CD8-positive, alpha-beta T cell (primary cell): ENCODE measurements at places on chromosomes 1 and 21.

DNA sequence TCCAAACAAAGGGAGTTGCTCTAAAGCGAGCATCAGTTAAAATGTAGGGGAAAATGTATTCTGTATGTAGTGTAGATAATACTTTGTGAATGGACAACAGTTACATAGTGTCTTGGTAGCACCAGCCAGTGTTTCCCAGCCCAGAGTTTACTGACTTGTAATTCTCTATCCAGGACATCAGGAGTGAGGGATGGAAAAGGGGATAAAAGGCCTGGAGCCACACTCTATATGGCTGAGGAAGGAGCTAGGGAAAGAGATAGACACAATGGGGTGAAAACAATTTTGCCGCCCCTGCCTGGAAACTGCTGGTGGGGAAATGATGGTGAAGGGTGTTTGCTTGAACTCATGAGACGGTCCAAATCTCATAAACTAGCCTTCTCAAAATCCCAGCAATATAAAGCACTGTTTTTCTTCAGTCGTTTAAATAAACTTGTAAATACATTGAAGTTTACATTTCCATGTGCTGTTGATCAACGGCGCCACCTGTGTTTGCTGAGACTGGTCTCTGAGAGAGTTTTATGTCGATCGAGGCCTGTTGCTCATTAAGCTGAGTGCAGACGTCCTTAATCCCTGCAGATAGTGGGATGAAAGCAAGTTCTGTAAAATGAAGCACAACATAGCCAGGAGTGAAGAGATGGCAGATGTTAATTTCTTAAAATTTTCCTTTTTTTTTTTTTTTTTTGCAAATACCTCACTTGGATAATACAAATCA is 27.9 kb upstream of the AGO1 start:
- no peak for DNase-seq

DNA sequence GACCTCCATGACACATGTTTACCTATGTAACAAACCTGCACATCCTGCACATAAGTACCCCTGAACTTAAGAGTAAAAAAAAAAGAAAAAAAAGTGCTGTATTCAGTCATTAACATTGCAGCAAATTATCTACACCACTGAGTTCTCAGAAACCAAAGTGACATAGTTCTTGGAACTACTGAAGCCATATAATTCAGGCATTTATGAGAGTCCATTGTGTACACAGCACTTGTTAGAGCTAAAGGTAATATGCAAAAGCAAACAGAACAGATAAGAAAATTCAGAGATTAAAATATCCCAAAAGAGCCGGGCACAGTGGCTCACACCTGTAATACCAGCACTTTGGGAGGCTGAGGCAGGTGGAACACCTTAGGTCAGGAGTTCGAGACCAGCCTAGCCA is 38.0 kb downstream of the F5 start:
- no peak for DNase-seq

DNA sequence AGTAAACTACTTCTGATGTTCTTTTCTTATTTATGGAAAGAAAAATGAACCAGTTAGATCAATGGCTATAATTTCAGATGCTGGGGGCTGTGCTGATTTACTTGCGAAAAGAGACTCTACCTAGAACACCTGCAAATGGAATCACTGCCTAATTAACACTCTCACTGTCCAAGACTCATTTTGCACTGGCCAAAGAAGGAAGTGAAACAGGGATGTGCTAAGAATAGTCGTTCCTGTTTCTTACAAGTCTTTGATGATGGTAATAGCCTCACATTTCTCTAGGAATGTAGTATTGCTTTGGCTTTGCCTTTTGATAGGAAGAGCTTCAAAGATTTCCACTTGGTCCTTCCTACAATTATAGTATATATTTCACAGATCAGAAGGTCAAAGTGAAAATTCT is 12.7 kb upstream of the TSNAX start:
- DNase-seq: no peak

- DNase-seq: no peak
These were observed 51.3 kb downstream of the MAST2 start for GRCh38 chr1:45854724-45855123.

DNA sequence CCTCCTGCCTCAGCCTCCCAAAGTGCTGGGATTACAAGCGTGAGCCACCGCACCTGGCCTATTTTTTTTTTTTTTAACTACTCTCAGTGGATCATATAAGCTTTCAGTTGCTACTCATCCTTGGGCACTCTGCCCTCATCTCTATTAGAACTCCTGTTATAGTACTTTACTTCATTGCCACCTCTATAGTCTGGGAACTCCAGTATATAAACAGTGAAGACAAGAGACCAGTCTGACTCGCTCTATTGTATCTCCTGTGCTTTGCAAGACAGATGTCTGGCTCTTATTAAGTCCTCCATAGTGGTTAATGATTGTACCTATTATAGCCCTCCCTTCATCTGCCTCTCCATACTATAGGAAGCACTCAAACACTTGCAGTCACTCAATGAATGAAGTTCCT is 15.1 kb downstream of the KHDRBS1 start:
- no peak for DNase-seq

- no peak for DNase-seq
These were observed 27.3 kb upstream of the COL6A1 start for GRCh38 chr21:45954261-45954660.

- DNase-seq: no peak
These were observed 44.1 kb upstream of the DOCK7 start for GRCh38 chr1:62732331-62732730.

DNA sequence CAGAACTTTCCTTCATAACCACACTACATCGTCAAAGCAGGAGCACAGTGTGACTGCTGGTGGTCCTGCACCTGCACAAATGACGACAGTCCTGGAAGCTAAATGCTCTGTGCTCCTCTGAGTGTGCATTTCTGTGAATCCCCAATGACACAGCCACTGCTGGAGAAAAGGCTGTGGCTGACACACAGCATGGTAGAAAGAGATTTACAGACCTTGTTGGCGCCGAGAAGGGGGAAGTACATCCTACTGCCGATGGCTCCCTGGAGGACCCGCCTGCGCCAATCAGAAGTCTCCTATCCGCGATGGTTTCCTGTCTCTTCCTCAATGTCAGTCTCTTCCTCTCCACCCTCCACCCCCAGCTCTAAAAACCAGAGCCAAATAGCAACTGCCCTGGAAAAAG is 115.4 kb upstream of the RAB4A start:
- peak; percentile 54 for DNase-seq

DNA sequence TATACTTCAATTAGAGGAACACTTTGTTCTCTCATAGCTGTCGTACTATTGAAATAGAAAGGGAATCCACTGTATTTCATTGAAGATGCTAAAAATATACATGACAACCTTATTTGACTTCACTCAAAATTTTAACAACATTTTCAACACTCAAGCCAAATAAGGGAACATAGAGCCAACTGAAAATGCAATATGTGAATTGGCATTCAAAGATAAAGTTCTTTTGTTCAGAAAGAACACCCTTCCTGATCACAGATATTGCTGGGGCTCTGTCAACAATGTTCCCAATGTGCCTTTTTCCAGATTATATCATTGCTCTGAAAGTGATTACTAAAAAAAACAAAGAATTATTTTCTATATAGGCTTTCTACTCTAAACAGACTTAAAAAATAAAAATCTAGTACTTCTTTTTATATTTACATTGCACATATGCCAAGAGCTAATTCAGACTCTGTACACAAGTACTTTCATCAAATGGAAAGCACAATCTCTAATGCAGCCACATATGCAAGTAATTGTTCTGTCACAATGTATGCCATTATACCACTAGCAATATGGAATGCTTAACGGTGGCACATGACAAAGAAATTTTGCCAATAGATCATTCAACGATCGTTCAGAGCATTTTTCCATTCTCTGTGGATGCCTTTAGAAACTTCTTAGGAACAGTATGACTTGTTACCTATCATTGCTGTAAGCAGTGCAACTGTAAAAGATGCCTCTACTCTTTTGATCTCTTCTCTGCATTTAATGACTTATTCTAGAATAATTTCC is 171.0 kb downstream of the EIF4G3 start:
- no peak for DNase-seq

- DNase-seq: no peak
These were observed 24.7 kb upstream of the KDM4A start for GRCh38 chr1:43625063-43625780.
